MG63 (cell line): ENCODE measurements at places on chromosomes 1 and 21. TPM values are rescaled to one million over a fixed set of nuclear protein-coding genes. Genes with fewer than 3 reads are reported as not detected.

GRCh38 chr1:214503553-214503952 is 47.8 kb downstream of the PTPN14 start:
- no peak for DNase-seq

GRCh38 chr1:225532240-225532944 is 104.6 kb upstream of the LBR start:
- no peak for DNase-seq

DNA sequence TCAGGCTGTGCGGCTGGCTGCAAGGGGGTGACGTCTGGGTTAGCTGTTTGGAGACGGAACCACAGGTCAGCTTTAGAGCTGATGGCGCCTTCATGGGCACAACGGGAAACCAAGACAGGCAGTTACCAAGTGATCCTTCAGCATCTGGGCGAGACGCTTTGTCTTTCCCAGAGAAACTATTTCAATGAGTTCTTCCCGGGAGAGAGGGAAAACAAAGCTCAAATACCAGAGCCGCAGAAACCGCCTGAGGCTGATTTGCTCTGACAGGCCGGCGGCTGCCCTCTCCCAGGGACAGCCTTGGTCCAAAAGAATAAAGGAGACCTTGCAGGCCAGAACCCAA is 76.5 kb downstream of the CD58 start:
- DNase-seq: no peak

DNA sequence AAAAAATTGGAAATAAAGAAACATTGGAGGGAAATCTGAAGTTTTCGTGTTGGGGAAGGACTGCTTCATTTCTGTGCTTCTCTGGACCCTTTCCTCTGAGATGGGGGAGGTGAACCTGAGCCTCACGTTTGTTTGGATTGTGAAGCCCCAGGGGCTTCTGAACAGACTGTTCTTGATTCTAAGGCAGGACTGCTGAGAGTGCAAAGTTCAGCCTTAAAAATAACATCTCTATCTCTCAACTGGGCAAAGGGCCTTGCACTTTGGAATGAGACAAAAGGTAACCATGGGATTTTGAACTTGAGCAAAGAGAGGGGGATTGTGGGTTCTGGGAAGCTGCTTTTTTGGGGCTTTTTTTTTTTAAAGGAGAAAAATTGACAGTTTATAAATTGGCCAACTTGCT is 45.0 kb downstream of the GPR88 start:
- DNase-seq: no peak

GRCh38 chr1:101451888-101452287 is 215.1 kb downstream of the S1PR1 start:
- no peak for DNase-seq

DNA sequence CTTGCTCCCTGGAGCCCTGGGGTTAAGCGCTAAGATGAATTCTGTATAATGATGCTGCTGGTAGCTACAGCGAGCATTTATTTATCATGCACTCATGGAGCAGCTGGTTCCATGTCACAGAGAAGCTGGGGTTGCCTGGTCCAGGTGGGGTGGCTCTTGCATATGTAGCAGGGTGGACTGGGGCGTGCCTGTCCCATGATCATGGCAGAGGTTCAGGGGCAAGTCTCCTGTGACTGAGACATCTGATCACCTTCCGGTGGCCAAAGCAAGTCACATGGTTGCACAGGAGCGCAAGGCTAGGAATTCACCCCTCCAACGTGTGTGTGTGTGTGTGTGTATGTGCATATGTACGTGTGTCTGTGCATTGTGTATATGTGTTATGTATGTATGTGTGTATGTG is 15.6 kb upstream of the KCNAB2 start:
- DNase-seq: no peak

- DNase-seq: no peak
Observed at GRCh38 chr1:235730007-235730406, 80.4 kb upstream of the GNG4 start.

DNA sequence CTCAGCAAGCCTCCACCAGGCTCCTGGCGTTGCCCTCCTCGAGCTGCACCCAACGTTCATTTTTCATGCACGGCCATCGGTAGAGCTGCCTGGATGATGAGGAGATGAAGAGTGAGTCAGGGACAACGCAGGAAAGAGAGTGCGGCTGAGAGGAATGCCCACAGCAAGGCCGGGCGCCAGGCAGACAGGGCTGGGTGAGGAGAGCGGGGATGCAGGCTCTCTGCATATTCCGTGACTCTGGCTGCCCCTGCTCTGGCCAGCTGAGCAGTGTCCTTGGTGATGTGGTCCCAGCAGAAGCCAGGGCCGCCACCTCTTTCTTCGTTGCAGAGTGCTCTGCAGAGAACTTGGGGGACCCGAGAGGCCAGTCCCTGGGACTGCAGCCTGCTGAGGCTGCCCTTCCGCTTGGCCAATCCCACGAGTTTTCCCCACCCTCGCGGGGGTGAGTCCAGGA is 10.8 kb downstream of the UMODL1 start:
- peak; percentile 75 for DNase-seq

- DNase-seq: peak; percentile 56
Observed at GRCh38 chr1:203327684-203328457, 22.6 kb downstream of the BTG2 start.

GRCh38 chr1:202585590-202585933 is 124.7 kb downstream of the SYT2 start:
- DNase-seq: no peak

DNA sequence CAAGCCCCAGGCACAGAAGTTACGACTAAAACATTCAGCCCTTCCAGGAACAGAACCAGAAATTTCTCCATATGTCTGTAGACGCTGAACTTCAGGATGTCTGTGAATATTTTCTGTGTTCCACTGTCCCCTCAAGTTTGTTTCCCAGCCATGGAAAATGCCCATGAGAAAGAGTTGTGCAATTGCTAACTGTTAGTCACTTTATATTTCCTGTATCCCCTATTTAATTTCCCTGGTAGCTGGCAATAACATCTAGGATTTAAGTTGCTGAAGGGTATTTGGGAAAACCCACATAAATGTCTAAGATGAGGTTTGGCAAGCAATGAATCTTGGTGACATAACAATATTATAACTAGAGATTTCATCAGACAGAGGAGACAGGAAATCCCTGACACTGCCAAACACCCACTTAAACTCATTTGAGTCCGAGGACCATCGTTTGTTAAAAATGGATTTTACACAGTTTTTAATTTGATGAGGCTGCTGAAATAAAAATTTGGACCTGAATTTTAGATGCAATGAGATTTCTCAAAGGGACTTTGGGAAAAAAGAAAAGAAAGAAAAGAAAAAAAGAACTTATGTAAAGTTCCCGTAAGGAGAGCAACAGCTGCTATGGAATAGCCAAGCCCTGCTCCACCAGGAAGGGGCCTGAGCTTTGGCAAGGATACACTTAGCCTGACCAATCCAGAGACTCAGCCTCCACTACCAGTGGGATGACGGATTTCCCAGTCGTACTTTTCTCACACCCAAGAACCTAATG is 21.8 kb upstream of the ERRFI1 start:
- peak; percentile 72 for DNase-seq

DNA sequence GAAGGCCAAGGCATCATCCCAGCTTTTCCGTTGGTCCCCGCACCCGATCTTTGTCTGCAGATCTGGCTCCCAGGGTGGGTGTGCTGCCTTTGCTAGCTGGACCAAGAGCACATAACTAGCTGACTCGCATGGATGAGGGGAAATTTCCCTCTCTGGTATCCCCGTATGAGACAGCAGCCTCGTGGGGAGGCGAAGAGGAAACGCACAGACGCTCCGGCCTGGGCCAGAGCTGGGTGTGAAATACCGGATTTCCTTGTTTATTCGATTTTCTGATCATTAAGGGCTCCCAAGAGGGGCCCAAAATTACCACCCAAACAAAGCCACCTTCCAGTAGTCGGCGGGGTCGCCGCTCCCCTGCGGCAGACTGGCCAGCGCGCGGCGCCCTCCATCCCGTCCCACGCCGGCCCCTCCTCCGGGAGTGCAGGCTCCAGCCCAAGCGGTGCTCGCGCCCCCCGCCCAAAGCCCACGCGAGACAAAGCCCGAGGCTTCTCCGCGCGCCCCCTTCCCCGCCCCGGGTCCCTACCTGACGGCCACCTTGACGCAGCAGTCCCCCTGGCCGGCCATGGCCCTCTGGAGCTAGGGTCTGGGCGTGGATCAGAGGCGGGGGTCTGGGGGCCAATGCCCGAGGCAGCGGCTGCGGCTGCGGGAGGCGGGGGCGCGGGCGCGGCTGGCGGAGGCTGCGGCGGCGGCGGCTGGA is 546 bp downstream of the KIF21B start:
- no peak for DNase-seq

GRCh38 chr1:25246600-25247023 is 642 bp downstream of the RSRP1 start:
- peak; percentile 40 for DNase-seq

- DNase-seq: peak; percentile 28
Observed at GRCh38 chr1:6703016-6703415, 1.4 kb upstream of the DNAJC11 start.

DNA sequence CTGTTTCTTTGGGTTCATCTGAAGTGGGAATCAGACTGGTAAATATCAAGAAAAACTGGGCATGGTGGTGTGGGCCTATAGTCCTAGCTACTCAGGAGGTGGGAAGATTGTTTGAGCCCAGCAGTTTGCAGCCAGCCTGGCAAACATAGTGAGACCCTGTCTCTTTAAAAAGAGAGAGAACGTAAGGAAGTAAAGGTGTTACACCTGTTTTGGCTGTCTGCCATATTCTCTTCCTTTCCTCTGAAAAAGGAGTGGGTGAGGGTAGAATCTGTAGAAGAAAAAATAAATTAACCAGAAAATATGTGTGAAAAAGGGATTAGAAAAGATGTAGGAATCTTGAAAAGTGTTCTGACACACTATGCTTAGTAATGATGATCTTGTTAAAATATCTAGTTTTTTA is 20.0 kb downstream of the AHCYL1 start:
- no peak for DNase-seq

DNA sequence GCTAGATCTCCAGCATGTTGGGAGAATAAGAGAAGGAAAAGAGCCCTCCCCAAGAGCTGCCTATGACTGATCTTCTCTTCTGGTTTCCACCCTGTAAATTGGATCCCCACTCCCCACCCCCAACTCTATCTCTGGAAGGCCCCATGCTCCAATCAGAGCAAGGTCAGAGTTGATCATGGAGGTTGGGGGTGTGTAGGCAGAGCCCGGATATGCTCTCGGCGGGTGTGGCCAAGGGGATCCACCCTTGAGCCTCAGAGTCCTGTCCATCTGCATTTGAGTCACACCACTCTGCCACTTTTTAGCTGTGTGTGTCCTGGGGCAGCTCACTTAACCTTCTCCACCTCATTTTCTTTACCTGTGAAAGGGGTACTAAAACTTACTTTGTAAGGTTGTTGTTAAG is 79.5 kb downstream of the NAV1 start:
- no peak for DNase-seq

DNA sequence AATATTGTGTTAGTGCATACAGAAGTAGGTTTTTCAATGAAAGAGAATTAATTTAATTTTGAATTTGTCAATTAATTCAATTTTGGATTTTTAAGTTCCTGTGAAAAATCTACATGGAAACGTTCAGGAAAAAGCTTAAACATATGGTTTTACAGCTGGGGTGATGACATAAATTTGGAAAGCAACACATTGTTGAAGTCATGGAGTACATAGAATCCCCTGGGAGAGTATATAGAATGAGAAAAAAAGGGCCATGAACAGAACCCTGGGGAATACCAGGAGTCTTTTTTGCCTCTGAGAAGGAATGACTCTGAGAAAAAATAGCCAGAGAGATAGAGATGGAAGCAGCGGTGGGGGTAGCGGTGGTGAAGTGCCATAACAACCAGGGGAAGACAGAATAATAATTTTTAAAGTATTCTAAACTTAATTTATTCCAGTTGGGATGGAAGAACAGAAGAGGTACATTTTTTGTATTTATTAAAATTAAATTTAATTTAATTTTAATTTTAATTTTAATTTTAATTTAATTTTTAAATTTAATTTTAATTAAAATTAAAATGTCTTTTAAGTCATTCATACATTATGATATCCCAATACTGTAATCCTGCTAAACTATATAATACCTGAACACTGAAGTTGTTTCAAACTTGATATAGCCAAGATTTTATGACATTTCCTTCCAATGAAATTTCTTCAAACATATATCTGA is 48.9 kb downstream of the NME7 start:
- no peak for DNase-seq

GRCh38 chr1:9181990-9182783 is 52.4 kb upstream of the H6PD start:
- peak; percentile 49 for DNase-seq

GRCh38 chr1:113881661-113882060 is 5.7 kb downstream of the BCL2L15 start:
- DNase-seq: no peak

Gene PBXIP1
- 6.9 and 16.0 TPM in 2 replicates for total RNA-seq

Gene SLC45A3
- 1.7 and 3.2 TPM in 2 replicates for total RNA-seq

Gene HMCN1
- total RNA-seq: under 0.01 TPM in 1 of 2 replicates, not detected in the other

Gene EPHX1
- total RNA-seq: 80.7 and 111 TPM in 2 replicates

Gene TNN
- 0.23 TPM in 1 of 2 replicates, not detected in the other for total RNA-seq

Gene RUNX3
- total RNA-seq: 4.6 and 5.8 TPM in 2 replicates

Gene CHAF1B
- 4.9 and 11.6 TPM in 2 replicates for total RNA-seq

Gene PALMD
- total RNA-seq: 2.5 and 4.3 TPM in 2 replicates

Gene ASTN1
- not detected in 2 replicates for total RNA-seq

Gene ATP8B2
- total RNA-seq: 58.1 and 74.8 TPM in 2 replicates

Gene BRDT
- not detected in 2 replicates for total RNA-seq

Gene NKAIN1
- total RNA-seq: 0.43 and 1.0 TPM in 2 replicates
